ENCODE measurements at places on chromosomes 2 and 18. TPM values are rescaled to one million over a fixed set of nuclear protein-coding genes. Genes with fewer than 3 reads are reported as not detected.
A peak's percentile ranks its signal among the peaks of the same experiment; 100 is the strongest.

- DNase-seq = no peak
Observed at GRCh38 chr2:142933916-142934315, 56.5 kb downstream of the KYNU start.

GRCh38 chr2:164624316-164624715, 3.0 kb upstream of the GRB14 start:
- DNase-seq = no peak

SFT2D3 gene
- total RNA-seq = 6.4 TPM

DNA sequence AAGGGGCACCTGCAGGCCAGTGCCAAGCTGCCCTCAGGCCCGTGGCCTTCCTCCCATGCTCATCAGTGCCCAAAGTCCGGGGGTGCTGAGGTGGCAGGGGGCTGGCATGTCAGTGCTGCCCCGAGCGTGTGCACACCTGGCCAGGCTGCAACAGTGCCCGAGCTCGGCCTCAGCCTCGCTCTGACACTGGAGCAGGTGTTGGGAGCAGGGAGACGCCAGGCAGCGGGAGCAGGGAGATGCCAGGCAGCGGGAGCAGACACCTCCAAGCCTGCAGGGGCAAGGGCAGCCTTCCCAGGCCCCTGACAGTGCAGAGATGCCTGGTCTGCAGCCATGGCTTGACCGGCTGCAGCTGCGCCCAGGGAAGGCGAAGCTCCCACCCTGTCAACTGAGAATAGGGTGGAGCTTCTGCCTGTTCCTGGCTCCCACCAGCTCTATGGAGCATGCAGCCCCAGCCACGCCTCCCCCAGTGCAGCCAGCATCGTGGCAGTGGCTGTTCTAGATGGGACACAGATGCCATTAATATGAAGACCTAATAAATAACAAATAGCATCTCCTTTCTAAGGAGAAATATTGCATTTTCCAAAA, 82.4 kb downstream of the DTNB start:
- DNase-seq = no peak

GRCh38 chr18:35174093-35174731, 66.6 kb upstream of the ZNF397 start:
- no peak for DNase-seq

CLASP1 gene
- total RNA-seq = 163 TPM

SPP2 gene
- total RNA-seq = not detected

DNA sequence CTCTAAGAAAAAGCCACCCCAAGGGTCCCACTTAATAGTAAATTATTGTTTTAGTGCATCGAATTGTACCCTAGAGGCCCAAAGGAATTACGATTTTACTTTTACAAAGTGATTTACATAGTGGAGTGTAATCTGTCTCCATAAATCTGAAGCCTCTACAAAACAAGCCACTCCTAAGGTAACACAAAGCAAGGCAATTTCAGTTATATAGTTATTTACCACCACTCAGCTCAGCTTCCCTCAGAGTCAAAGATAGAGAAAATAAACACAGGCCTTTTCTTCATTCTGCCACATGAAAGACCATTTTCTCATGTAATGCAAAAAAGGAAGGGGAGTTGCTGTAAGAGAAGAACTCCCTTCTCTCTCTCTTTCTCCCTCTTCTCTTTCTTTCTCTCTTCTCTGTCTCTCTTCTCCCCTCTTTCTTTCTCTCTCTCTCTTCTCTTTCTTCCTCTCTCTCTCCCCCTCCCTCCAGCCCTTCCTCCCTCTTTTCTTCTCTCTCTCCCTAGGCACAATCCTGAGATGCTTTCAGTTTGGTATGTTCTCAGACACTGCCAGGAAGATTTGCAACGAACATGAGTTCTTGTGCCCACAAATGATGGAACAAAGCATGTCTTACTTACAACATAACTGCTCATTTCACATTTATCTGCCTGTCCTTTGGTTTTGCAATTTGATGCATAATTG, 264.5 kb downstream of the BCL2 start:
- no peak for DNase-seq

DNA sequence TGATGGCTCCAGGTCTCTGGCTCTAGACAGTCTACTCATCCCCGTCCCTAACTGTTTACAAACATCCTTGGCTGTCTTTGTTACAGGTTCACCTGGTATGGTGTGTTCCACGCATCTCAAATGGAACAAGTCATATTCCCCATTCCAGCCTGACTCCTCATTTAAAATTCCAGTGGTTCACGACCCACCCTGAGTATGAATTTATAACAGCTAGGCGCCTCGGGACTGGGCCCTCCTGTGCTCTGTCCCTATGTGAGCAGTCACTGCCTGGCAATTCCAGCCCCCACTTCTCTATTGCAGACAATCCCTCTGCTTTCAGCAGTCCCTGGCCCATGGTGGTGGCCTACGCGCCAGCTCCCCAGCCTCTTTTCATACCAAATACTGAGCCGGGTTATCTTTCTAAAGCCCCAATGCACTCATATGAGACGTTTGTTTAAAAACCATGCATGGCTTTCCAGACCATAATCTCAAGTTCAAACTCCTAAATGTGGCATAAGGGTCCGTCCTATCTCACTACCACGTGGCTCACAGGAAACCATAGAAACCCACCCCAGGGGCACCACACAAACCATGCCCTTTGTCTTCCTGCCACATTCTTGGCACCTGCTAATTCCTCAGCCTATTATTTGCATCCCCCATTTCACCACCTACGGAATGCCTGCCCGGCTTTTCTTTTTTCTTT, 1.6 kb downstream of the SERPINB8 start:
- DNase-seq = no peak

LBX2 gene
- 0.96 TPM for total RNA-seq

DNA sequence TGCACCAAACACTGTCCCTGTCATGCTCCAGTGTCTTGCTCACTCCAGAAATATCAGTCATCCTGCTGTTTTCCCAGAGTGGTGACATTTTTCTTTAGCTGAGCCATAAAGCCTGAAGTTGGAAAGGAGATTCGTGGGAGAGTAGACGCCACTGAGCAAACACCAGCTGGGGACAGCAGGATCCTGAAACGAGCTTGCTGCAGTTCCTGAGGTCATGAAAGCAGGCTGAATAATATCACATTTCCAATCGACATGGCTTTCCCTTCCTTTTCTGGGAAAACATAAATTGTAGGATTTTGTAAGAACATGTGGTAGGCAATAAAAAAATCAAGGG, 276.4 kb downstream of the CDCA7 start:
- peak; percentile 32 for DNase-seq

DNA sequence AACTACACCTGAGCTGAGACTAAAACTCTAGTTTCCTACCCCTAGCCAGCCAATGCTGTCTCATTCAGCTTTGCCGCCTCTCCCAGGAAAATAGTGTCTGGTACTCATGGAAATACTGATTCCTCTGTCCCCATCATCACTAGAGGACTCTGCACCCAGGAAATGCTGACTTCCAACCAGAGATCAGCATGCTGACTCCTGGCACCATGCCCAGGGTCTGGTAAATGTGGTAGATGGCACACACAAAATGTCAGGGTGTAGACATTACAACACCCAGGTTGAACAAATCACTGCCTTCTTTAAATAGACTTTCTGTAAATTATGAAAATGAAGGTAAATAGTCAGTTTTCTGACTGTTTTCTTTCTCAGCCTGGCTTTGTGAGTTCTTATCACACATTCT, 307.3 kb upstream of the CHAC2 start:
- DNase-seq = no peak

DNA sequence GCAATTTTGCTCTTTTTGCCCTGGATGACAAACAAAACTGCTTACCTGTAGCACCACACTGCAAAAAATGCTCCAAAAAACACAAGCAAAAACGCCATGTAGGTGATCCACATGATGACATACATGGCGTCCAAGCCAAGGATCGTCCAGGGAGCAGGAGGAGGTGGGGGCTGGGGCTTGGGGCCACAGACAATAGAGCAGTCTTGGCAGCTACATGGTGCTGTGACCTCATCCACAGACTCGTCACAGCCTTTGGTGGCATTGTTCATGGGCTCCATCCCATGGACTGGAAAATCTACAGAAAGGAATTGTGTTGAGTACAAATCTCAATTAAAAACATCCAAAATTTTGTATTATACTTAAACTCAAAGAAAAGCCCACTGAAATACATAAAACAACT, 26.1 kb downstream of the NPC1 start:
- DNase-seq = no peak
